NT2/D1 (cell line): ENCODE measurements at places on chromosomes 1 and 21.

DNA sequence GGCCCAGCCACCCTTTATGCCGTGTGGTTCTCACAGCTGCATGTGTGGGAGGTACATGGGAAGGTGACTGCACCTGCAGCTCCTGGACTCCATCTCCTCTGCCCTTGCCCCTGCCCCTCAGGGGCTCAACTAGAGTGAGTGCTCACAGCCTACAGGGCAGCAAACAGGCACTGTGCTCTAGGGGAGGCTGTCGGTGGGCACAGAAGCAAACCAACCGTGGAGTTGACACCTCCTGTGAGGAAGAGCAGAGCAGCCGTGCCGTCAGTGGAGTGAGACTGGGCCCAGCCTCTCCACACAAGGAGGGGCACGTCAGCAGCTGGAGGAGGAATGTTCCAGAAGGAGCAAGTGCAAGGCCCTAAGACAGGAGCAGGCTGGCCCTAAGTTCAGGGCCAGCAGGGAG lies 32.7 kb downstream of the BMP8A start:
- no peak for DNase-seq

- DNase-seq = no peak
Measured at GRCh38 chr21:29829564-29830275, 110.1 kb downstream of the GRIK1 start.

DNA sequence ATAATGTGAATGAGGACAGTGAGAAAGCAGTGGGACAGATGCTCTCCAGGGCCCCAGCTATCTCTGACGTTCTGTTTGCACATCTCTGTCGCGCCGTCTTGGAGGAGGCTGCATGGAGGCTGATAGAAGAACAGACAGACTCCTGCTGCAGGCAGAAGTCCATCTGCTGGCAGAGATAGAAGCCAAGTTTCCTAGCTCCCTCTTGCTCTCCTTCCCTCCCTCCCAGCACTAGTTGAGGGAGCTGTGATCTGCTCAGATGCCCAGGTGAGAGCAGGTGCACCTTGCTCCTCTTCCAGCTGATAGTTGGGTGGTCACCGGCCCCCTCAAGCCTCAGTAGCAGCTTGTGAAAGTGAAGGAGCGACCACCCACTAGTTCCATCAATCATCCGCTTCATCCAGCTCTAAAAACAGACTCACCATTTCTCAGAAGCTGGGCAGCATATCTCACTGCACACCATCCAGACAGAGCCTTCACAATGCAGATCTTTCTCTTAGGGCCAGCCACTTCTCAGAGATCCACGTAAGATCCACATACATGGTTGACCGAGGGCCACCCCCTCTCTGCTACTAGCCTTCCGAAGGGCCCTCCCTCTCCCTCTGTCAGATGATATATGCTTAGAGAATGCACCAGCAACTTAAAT lies 12.9 kb downstream of the LRRN2 start:
- no peak for DNase-seq

DNA sequence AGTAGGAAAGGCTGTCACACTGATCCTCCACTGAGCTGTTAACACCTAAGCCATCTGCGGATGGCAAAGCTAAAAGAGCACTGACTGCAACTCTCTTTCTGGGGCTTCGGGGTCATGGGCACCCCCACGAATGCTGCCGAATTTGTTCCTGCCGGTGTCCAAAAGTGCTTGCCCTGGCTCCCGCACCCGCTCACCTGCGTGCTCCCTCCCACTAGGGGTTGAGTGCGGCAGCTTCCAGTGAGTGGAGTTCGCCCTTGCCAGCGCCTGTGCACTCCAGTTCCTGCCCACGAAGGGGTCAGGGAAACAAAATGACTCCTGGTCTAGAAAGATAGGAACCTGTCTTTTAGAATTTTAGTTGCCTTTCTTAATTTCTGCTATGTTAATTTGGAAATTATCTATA lies 78.7 kb downstream of the IFI44 start:
- DNase-seq = no peak

DNA sequence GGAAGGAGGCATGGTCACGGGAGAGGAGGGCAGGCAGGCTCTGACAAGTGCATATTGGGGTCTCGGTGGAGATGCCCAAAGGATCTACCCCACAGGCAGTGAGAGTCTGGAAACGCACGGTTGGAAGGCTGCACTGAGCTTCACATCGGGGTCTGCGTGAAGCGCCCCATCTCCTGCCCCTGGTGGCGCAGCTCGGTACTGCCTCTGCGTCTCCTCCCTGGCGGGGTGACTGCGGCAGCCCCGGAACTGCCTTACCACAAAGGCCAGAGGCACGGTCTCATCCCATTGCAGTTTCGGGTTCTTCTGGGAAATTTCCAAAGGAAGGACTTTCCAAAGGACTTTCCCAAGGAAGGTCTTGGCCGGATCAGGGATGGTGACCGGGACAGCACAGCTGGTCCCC lies 69.2 kb upstream of the AJAP1 start:
- DNase-seq = no peak
